ENCODE measurements at places on chromosomes 1 and 21.
A peak's percentile ranks its signal among the peaks of the same experiment; 100 is the strongest.

- no peak for DNase-seq
Observed at GRCh38 chr1:112146201-112146715, 156.8 kb upstream of the KCND3 start.

DNA sequence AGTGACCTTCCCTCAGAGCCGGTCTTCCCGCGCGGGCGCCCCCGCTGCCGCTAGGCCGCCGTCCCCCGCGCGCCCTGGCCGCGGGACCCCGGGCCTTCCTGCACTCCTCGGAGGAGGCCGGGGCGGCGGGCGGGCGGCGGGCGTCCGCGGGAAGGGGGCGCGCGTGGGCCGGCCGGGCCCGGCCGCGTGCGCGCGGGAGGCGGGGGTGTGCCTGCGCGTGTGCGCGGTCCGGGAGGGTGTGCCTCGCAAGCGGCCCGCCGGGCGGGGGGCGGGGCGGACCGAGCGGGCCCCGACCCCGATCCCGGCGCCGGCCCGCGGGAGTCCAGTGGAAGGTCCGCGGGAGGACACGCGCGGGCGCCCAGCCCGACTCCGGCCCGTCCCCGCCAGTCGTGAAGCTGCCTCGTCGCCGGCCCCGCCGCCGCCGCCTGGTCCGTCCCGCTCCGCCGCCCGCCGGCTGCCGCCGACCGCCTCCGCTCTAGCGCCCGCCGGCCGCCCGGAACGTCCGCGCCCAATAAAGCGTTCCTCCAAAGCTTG, 438 bp downstream of the MRPS6 start:
- peak; percentile 27 for DNase-seq

DNA sequence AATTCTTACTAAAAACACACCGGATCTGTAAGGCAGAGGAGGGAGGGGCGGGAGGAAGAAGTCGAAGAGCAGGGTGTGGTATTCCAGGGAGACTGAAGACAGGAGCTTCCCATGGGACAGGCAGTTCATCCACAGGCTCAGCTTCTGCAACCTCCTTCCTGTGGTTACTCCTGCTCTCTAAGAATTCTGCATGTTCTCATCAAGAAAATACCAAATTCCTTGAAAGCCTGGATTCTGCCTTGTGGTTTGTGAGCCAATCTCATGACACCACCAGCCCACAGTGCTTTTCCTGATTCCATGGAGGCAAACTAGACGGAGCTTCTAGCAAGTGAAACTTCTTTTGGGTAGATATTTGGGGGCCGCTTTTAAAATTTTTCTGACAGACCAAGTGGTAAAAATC, 1.1 kb upstream of the ST6GALNAC3 start:
- no peak for DNase-seq

DNA sequence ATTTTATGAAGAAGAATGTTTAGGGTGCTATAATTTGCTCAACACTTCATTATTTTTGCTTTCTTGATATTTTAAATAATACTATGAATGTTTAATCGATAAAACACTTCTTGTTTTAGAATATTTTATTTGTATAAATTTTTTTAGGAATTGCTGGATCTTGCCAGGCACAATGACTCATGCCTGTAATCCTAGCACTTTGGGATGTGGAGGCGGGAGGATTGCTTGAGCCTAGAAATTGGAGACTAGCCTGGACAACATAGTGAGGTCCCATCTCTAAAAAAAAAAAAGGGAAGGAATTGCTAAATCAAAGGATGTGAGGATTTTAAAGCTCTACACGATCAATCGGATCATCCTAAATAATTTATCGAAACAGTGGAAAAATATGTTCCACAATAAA, 17.6 kb downstream of the RNF11 start:
- DNase-seq, result no peak

GRCh38 chr1:22077728-22078127, 25.2 kb downstream of the CDC42 start:
- DNase-seq, result no peak

GRCh38 chr1:196136396-196136795, 471.8 kb downstream of the KCNT2 start:
- DNase-seq, result no peak

DNA sequence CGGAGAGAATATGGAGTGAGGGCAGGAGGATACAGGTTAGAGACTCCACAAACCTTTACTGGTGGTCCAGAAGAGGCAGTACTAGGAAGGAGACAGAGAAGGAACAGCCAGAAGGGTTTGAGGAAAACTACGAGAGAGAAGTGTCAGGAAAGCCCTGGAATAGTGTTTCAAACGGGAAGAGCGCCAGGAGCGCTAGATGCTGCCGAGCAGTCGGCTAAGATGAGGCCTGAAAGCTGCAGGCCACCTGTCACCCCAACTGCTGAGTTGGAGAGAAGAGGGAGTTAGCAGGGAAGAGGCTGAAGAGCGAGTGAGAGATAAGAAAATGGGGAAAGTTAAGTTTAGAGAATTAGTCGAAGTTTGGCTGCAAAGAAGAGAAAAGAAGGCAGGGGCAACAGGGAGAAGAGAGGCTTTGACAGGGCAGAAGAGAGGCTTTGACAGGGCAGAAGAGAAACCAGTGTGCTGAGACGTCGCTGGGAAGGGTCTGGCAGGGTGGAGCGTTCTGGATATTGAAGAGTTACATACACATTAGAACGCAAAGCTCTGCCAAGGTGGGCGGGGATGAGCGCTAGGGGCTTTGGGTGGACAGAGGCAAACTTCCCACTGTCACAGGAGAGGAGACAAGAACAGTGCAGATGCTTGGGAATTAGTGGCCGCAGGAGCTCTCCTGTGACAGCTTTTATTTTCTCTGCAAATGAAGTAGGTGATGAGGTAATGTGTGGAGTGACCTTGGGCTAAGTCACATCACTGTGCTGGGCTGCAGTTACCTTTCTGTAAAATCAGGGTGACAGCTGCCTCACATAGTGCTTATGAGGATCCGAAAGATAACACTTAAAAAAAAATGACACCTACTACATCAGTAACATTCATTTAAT, 31.2 kb downstream of the PCSK9 start:
- no peak for DNase-seq

DNA sequence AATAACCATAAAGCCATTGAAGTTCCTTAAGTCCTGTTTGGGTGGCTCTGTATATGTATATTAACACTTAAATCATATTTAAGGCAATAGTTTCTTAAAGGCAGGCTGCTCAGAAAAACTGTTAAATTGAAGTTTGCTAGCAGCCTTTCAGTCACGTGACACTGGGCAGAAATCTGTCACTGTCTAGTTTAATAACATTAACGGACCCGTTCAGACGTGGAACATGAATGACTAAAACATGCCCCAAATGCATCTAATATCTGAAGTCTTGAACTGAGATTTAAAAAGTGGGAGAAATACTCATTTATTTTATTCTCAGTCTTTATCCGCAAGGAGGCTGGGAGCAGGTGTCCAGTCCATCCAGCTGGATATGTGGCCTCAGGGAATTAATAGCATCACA, 3.3 kb upstream of the SPATA1 start:
- no peak for DNase-seq

- DNase-seq, result no peak
Observed at GRCh38 chr1:181789395-181789794, 272.1 kb downstream of the ZNF648 start.

- no peak for DNase-seq
Observed at GRCh38 chr1:202130816-202131522, 8.3 kb downstream of the GPR37L1 start.

GRCh38 chr1:158043232-158043631, 49.8 kb downstream of the KIRREL1 start:
- no peak for DNase-seq

DNA sequence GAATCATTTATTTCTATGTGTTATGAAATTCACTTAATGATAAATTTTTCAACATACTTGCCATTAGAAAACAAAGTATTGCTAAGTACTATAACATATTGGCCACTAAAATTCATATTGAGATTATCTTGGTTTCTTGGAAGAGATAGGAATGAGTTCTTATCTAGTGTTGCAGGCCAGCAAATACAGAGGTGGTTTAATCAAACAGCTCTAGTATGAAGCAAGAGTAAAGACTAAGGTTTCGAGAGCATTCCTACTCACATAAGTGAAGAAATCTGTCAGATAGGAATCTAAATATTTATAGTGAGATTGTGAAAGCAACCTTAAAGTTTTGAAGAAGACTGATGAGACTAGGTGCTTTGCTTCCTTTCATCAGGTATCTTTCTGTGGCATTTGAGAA, 37.9 kb upstream of the FOXE3 start:
- DNase-seq, result no peak

- DNase-seq, result no peak
Observed at GRCh38 chr1:38117444-38117887, 70.9 kb upstream of the POU3F1 start.

- peak; percentile 36 for DNase-seq
Observed at GRCh38 chr21:14120091-14120734, 90.5 kb downstream of the LIPI start.

DNA sequence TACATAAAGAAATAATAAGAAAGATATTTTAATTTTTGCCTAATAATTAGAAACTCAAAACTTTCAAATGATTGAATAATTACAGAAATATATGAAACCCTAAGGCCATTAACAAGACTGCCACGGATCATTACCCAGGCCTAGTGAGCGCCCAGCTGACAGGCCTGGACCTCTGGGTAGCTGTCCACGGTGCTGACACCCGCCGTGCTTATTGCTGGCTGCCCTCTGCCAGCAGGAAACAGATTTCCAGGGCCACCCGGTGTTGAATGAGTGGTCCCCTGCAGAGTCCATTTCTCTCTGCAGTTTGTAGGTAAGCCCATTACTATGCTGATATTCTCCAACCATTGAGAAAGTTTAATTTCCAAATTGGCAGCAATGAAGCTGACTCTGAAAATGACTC, 254.4 kb upstream of the GJB5 start:
- no peak for DNase-seq

DNA sequence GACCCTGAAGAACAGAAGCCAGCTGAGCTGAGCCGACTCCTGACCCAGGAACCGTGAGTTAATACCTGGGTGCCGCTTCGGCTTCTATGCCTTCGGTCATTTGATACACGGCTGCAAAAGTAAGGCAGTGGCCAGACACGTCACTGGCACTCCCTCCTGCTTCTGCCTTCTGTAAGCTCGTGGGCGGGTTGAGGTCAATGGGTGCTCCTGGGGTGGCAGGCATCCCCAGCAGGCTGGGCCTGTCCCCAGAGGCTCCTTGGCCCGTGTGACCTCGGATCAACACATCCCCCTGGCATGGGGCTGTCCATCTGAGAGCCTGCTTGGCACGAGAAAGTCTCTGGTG, 35.7 kb upstream of the COL6A1 start:
- no peak for DNase-seq

DNA sequence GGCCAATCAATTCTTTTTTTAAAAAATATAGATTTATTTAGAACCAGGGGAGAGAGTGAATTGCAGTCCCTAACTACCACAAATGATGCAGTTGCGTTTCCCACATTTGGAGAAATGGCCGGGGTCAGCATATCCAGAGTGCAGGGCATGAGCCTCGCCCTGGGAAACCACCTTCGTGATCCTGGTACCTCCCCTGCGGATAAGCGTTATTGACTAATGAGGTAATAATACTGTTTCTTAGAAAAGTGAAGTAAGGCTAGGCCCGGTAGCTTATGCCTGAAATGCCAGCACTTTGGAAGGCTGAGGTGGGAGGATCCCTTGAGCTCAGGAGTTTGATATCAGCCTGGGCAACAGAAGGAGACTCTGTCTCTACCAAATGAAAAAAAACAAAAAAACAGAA, 111.5 kb upstream of the SLC45A1 start:
- no peak for DNase-seq

DNA sequence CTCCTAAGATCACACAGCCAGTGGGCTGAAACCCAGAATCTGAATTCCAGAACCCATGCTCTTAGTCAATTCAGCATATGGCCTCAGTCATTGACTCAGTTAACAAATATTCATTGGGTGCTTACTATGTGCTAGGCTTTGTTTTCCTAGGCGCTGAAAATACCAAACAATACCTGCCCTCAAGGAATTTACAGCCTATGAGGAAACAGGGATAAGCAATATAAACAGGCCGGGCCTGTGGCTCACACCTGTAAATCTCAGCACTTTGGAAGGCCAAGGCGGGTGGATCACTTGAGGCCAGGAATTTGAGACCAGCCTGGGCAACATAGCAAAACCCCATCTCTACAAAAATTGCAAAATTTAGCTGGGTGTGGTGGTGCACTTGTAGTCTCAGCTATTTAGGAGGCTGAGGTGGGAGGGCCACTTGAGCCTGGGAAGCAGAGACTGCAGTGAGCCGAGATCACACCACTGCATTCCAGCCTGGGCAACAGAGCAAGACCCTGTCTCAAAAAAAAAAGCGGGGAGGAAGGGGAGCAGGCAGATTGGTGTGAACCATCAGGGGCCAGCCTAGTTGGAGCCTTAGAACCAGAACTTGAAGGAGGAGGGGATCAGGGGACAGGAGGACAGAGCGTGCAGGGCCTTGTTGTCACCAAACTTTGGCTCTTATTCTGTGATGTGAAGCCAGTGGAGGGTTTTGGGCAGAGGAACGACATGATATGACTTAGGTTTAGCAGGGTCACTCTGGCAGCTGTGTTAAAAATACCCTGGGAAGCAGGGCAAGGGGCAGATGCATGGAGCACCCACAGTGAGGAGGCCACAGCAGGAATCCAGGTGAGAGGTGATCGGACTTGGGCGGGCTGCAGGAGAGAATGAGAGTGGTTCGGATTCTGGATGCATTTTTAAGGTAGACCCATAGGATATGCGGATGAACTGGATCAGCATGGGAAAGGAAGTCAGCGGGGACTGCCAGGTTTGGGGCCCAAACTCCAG, 5.8 kb downstream of the TINAGL1 start:
- no peak for DNase-seq

DNA sequence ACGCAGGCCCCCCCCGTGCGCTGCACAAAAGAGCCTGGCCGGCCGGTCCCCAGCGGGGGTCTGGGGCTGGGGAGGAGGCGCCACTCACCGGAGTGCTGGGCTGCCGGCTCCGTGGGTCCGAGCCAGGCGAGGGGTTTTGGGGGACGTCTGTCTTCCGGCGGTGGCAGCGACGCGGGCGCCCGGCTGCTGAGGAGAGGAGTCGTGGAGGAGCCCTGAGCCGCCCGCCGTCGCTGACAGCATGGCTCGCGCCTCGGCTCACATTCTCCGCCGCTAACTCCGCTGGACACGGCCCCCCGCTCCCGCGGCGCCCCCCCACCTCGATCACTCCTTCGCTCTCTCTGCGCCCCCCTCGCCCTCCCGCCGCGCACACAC, 649 bp downstream of the AHDC1 start:
- peak; percentile 36 for DNase-seq

GRCh38 chr1:103514920-103515503, 10.5 kb upstream of the RNPC3 start:
- peak; percentile 11 for DNase-seq

DNA sequence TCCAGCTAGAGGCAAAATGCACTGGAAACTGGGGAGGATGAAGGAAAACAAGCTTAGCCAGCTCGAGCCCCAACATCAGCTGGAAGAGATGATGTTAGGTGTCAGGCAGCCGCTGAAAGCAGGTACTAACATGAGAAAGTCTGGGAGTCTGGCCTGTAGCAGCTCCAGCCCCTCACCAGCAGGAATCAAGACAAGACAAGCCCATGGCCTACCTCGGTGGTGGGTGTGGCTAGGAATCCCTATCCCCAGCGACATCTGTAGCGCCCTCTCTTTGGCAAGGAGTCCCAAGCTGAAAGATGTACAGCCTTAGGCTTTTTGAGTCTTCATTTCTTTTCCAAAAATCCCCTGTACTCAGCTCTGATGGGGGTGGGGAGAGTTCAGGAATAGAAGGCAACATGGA, 2.6 kb downstream of the DLGAP3 start:
- no peak for DNase-seq

All from stimulated activated naive CD8-positive, alpha-beta T cell treated with anti-CD3 and anti-CD28 coated beads, Interleukin-15, amount 100 ng/mL, for 72 hours (primary cell).